Activated T-helper 1 cell treated with anti-CD3 and anti-CD28 coated beads, Interleukin-12 subunit alpha, Interleukin-12 subunit beta, Interleukin-2, Interleukin-4 antibody, amounts not matched to agents 30 ng/mL and 10 ng/mL and 1 ng/mL, durations not matched to agents 14 hours and 24 hours and 36 hours (primary cell): ENCODE measurements at places on chromosomes 4 and X. TPM values are rescaled to one million over a fixed set of nuclear protein-coding genes. Genes with fewer than 3 reads are reported as not detected.

DNA sequence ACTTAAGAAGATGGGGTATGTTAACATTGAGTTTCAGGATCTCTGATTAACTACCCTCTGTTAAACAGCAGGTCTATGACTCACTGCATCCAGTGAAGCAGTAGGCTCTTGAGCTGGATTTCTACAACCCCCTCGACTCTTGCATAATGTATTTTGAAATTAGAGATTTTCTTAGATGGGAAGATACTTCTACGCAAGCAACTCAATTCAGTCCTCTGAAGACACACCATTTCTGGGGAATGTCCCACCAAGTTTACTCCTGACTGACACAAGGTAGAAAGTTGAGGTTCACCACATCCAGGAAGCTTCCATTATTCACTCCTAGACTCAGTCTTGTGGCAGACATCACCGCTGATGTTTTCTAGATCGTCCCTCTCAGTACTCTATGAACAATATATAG is 12.9 kb downstream of the PALLD start:
- DNase-seq: peak; percentile 57

DNA sequence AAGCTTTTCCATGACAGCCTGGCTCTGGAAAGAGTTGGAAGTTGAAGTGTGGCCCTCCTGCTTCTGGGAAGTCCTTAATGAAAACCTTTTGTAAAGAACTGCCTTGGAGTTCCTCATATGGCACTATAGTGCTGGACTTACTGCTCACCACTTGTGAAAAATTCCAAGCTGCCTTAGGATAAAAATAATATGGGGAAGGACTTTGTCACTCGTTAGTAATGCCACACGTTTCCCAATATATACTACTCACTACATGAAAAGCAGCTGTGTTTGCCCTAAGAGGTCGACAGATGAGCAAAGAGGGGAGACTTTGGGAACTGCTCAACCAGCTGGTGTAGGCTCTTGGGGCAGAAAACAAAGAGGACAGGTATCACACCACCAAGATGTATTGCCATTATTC is 11.7 kb downstream of the OPHN1 start:
- DNase-seq: no peak

GRCh38 chrX:133859860-133860259 is 125.5 kb downstream of the GPC3 start:
- no peak for DNase-seq

DNA sequence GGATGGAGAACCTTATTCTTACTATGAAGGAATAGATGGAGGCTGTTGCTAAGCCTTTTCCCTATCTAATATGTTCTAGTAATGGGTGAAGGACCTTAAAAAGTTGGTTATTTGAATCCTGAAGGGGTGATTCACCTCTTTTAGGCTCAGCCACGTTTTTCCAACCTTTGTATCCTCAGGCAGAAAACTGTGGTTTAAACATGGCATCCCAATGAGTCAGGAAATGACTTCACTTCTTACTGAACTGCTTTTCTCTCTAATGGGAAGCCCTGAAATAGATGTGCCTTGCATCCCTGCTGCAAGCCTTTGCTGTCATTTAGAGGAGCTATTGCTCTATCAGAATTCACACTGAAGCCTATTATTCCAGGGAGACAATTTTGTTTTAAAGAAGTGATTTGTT is 191.0 kb upstream of the ARX start:
- DNase-seq: no peak

DNA sequence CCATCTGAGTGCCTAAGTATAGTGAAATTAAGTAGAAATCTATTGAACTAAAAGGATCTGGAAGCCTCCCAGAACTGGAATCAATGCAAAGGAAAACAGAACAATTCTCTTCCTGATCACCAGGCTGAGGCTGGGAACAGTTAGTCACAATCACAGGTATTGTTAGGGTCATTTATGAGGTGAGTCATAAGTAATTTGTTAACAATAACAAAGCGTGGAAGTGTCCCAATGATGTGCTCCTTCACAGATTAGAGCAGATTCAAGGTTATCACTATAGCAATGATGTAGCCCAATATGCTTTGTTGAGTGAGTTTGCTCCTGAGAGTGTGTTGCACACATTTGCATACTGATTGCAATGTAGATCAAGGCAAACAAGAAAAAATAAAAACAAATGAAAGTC is 228.1 kb downstream of the ZNF674 start:
- DNase-seq: no peak

- DNase-seq: no peak
Measured at GRCh38 chrX:53280331-53281320, 758 bp downstream of the IQSEC2 start.

GRCh38 chr4:145825255-145825654 is 113.4 kb downstream of the ZNF827 start:
- no peak for DNase-seq

DNA sequence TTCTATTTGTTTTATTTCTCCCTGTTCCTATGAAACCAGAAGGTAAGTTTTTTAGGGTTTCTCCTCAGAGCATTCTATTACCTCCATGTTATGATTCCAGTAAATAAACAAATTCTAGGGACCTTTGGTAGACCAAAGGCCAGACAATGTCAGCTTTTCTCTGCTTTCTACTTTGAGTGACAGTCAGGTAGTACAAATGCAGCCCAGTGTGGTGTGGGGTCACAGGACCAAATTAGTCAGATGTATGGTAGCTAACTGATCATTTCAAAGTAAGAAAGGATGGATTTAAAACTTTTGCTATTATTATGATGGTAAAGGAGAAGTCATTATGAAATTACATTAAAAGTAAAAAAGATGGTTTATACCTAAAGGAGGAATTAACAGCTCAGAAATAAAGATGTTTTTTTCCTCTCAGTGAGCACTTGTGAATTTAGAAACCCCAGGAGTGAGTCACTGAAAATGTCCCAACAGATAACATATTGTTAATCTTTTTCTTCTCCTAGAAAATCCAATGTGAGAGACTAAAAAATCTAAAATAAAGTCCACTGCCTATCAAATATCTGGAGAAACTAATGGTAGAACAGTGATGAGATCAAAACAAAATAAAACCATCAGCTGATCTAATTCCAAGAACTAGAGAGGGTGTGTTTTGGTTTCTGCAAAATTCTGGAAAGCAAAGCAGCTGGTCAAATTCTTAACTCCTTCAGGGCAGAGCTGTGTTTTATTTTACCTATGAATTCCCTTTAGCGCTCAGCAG is 16.6 kb upstream of the KLHL2 start:
- no peak for DNase-seq

DNA sequence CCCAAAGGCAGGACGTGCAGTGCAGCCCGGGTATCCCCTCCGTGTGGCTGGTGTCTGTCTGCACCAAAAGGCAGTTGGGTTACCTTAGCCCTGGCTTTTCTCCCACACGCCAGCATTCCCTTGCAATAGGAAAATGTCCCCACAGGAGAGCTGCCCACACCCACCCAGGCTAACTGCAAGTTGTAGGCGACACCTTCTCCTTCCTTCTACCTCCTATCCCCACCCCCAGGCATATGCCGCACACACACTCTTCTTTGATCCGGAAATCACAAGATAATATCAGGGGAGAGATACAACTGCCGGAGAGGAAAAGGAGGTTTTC is 444 bp upstream of the APBB2 start:
- no peak for DNase-seq

- DNase-seq: no peak
Measured at GRCh38 chr4:95293014-95293413, 255.8 kb downstream of the UNC5C start.

DNA sequence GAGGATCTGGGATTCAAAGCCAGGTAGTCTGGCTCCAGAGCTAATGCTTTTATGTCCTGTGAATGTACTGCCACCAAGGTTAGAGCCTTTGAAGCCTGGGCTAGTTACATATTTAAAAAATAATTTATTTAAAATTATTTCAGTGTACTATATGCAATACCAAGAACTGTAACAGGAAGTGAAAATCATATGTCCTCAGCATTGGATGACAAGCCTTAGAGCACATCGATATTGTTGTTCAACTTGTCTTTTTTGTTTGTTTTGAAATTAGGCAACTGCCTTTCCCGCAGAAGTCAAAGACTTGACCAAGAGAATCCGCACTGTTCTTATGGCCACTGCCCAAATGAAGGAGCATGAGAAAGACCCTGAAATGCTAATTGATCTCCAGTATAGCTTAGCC is 73.1 kb upstream of the IL13RA1 start:
- DNase-seq: no peak

- DNase-seq: no peak
Measured at GRCh38 chrX:17552044-17552650, 177.1 kb downstream of the NHS start.

- peak; percentile 1 for DNase-seq
Measured at GRCh38 chrX:39652336-39652735, 445.4 kb downstream of the BCOR start.

DNA sequence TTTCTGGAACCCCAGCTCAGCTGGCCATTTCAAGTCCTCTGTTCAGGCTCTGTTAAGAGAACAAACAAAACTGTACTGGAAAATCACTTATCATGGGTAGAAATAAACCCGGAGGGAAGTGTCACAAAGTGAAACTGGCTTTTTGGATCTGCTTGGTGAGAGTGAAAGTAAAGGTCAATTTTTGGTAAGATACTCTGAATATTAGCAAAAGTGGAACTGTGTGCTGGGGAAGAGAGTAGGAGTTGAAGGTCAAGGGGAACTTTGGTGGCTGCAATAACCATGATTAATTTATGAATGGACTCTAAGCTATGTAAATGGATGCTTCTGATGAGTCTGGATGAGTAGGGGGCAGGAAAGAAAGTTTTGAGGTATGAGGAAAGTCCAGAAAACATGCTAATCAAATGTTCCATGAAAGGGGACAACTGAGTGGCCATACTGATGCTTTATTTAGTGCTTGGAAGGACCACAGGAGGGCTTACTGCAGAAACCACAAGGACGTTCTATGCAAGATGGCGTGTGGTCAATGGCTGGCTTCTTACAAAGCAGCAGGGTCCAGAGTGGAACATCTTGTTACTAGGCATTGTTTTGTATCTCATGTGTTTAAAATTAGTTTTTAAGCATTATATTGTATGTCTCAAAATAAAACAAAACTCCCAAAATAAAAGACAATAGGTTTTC is 36.8 kb upstream of the TNIP3 start:
- DNase-seq: no peak

DNA sequence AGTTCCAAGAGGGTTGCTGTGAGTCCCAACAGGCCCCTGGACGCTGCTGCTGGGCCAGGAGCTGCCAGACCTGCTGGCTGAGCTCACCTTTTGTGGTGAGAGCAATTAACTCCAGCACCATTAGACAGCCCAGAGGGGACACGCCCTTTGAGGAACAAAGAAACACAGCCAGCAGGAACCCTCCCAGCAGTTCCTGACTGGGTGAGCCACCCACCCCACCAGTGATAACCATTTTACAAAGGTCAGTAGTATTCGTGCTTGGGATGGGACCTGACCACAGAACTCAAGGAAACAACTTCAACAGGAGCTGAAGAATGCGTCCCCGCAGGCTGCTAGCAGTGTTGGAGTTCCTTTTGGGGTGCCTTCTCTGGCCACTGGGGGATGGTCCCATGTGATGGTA is 38.8 kb upstream of the AFAP1 start:
- no peak for DNase-seq

DNA sequence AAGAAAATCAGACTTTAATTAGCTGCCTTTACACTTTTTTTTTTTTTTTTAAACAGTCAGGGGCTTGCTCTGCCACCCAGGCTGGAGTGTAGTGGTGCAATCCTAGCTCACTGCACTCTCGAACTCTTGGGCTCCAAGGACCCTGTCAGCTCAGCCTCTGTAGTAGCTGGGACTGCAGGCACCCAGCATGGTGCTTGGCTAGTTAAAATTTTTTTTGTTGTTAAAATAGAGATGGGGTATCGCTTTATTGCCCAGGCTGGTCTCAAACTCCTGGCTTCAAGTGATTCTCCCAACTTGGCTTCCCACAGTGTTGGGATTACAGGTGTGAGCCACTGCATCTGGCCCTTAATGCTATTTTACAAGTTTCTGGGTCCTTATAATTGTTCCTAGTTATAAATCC is 359.1 kb downstream of the SPRY1 start:
- DNase-seq: no peak

DNA sequence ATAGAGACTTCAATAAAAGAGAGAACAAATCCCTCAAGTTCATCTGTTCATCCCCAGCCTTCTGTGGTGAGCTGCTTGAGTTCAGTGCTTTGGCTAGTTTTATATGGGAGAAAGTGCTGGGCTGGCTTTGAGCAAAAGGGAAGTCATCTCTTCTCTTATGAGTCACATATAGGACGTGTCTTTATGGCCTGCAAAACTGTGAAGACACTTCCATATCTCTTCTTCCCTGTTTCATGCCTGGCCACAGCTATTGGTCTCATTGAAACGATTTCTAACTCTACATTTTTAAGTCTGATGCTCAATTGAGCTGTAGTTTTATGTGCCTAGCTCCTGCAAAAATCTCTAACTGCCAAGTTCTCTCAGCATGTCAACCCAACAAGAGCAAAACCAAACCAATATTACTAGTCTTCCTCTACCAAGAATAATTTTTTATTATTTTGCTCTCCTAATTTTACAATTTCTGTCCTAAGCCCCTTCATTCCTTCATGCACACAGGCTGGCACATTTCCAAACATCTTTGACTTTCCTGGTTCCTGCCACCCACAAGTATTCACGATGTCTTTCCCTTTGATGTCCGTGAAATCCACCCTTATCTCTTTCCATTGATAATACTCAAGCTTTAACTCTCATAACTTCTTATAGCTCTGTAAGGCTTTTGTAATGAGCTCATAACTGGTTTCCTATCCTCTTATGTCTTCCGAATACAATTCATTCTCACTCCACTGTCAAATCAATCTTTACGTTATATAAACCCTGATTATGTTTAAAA is 165.3 kb downstream of the BTC start:
- DNase-seq: no peak

DNA sequence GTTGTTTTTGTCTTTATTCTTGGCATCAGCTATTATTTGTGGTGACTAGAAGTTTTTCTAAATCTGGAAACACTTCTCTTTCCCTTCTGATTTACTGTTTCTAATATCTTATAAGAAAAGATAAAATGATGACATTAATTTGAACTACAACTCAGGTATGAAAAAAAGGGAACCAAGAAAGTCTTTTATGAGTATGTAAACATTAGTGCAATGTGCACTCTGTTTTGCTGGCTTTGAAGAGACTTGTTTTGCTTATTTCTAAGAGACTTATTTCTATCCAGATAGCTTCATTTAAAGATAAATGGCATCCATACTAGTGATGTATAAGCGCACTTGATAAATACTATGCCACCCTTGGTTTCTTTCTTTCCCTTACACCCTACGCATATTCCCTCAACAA is 10.1 kb upstream of the AMBN start:
- no peak for DNase-seq

DNA sequence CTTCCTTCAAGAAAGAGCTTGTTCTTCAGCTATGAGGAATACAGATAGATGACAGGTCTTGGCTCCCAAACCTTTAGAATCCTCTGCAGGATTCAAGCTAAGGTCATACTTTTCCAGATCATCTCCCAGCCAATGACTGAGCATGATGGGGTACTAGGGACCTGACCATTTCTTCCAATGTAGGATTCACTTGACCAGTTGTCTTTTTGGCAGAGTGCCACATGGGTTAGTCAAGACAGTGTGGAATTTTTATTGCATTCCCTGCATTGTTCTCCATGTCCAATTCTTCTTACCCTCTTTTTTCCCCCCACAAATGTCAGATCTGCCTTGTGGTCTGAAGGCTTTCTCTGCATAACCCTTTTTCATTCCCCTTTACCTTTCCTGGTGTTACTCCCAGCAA is 99.5 kb downstream of the CCSER1 start:
- no peak for DNase-seq

Gene SERTM2
- total RNA-seq: not detected in 2 replicates

Gene EXOC1L
- not detected in 2 replicates for total RNA-seq

Gene ASMT
- not detected in 2 replicates for total RNA-seq

Gene EREG
- not detected in 2 replicates for total RNA-seq

Gene RTL3
- total RNA-seq: 0.07 TPM in 1 of 2 replicates, not detected in the other

Gene RNF150
- 0.07 TPM in 1 of 2 replicates, not detected in the other for total RNA-seq

Gene DGKK
- total RNA-seq: not detected in 2 replicates

Gene SSX2B
- not detected in 2 replicates for total RNA-seq

Gene FGF13
- not detected in 2 replicates for total RNA-seq

Gene PRDM5
- total RNA-seq: not detected in 2 replicates
